ENCODE measurements at places on chromosomes 13 and 19.

GRCh38 chr19:34507414-34508067 lies 26.0 kb downstream of the WTIP start:
- no peak for DNase-seq

- no peak for DNase-seq
Observed at GRCh38 chr13:73939071-73939380, 195.2 kb downstream of the KLF12 start.

DNA sequence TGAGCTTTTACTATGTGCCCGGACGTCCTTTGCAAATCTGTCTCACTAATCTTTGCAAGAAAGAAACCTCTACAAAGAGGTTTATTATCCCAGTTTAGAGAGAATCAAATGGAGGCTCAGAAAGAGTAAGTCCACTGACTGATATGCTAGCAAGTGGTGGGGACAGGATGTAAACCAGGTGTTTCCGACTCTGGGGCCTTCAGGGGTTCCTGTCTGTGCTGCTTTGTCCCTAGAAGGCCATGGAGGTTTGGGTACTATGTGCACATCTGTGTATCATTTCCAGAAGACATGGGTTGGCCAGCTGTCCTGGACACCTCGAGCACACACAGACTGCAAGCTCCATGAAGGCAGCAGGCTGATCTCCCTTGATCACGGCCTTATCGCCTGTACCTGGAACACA lies 1.2 kb upstream of the KPTN start:
- no peak for DNase-seq

- no peak for DNase-seq
Observed at GRCh38 chr19:38698225-38699026, 45.8 kb downstream of the CAPN12 start.

DNA sequence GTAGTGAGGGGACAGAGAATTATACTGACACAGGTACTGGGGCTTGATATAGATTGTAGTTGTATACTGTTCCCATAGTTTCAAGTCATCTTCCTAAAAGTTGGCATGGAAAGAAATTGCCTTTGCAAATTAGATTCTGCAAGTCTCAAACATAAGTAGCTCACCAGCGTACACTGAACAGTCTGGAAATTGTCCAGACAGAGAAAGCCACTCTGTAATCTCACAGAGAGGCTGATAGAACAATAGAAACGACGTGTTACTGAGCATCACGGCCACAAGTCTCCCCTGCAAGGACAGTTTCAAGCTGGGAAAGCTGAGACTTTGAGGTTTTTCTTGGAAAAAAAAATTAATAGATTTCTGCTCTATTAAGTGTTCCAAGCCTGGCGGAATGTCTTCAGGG lies 228.6 kb downstream of the DNAJC15 start:
- DNase-seq: no peak

DNA sequence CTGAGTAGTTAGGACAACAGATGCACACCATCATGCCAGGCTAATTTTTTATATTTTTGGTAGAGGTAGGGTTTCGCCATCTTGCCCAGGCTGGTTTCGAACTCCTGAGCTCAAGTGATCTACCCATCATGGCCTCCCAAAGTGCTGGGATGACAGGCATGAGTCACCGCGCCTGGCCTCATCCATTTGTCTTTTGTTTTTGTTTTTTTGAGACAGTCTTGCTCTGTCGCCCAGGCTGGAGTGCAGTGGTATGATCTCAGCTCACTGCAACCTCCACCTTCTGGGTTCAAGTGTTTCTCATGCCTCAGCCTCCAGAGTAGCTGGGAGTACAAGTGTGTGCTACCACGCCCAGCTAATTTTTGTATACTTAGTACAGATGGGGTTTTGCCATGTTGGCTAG lies 57.0 kb downstream of the DNM2 start:
- no peak for DNase-seq

DNA sequence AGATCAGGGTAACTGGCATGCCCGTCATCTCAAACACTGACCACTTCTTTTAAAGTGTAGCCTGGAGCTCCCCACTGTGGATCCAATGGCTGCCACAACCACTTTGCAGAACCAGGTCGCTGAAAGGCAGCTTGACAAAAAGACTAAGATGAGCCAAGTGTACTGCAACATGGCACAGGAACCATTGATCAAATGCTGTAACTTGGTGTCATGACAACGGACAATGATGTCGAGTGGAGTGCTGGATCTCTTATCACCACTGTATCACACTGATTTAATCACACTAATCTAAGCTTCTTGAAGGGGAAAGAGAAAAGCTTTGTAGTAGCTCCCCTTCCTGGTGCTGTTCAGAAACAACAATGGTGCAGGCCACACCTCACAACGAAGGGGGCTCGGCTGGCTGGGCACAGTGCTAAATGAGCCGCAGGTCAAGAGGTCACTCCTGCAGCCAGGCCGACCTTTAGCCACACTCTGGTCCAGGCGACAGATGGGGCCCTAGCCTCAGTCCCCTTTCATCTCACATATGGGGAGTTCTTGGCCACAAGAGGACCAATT lies 2.2 kb upstream of the TNFRSF19 start:
- no peak for DNase-seq

DNA sequence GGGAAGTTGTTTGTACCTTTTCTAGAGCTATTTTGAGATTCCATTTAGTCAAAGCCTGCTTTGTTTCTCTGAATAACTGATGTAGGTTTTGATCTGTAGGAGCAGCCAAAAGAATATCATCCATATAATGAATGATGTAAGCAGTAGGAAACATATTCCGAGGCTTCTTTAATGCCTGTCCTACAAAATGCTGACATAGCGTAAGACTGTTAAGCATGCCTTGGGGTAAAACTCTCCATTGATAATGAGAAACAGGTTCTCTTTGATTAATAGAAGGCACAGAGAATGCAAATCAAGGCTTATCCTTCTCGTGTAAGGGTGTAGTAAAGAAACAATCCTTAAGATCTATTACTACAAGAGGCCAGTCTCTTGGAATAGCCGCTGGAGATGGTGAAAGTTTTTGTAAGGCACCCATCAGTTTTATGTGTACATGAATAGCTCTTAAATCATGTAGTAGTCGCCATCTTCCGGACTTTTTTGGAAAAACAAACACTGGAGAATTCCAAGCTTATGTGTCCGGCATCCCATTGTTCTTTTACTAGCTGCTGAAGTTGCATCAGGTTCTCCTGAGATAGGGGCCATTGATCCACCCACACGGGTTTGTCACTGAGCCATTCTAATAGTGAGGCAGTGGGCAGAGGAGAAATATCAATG lies 13.5 kb downstream of the FPR3 start:
- DNase-seq: no peak

DNA sequence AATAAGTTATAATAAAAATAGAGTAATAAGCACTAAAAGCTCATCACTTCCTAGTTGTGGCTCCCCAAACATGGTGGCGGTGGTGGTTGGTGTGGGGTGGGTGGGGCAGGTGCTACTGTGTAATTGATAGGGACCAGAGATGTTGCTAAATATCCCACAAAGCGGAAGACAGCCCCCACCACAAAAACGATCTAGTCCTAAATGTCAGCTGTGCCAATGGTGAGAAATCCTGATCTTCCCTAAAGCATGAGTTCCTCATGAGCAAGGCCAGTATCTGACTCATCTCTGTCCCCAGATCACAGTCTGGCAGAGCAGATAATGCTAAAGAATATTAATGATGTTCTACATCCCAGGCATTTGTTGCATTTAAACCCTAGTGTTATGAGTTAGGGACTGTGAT lies 1.9 kb upstream of the EDDM13 start:
- DNase-seq: no peak

DNA sequence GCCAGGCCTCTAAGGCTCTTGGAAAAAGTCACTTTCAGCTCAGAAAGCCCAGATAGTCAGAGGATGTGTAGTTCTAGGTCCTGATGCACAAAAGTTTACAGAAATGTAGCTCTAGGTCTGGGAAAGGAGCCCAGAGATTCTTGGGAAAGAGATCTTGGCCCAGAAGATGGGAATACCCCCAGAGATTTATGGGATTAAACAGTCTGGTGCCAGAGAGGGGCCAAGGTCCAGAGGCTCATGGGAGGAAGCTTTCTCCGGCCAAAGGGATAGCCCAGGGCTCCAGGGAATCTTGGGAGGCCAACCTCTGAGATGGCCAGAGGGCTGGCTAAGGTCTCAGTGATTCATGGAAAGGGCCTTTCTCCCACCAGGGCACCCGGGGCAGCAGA lies 15.2 kb downstream of the BCAT2 start:
- DNase-seq: no peak

DNA sequence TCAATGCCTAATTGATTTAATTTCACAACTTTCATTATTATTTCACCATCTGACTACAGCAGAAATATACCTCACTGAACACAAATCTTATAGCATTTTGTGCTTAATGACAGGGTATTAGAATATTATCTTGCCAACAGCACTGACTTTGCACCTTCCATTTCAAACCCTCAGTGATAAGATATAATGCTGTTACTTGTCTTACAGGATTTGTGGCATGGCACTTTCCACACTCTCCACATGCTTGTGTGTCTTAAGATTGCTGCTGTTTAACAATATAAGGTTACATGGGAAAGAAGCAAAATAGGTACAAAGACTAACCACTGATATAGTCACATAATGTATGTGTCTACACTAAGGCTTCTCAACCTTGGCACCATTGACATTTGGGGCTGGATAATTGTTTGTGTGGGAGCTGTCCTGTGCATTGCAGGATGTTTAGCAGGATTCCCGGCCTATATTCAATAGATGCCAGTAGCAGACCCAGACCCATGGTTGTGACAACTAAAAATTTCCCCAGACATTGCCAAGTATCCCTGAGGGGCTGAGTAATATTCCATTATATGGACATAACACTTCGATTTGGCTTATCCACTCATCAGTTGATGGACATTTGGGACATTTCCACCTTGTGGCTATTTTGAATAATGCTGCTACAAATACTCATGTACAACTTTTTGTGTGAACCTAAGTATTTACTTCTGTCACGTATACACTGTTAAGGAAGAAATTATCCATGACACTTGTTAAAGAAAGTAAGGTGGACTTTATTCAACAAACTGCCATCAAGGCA lies 5.7 kb upstream of the DIAPH3 start:
- no peak for DNase-seq

DNA sequence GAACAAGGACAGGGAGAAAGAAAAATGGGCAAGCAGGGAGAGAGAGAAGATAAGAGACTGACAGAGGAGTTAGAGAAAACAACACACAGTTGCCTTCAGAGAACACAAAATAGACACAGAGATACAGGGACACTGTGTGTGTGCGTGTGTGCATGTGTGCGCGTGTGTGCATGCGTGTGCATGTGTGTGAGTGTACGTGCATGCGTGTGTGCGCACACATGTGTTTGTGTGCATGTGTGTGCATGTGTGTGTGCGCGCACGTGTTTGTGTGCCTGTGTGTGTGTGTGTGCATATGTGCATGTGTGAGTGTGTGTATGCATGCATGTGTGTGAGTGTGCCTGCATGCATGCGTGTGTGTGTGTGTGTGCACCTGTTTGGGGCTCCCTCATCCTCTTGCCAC lies 5.9 kb upstream of the PLAUR start:
- DNase-seq: no peak

- DNase-seq: no peak
Observed at GRCh38 chr19:15367439-15367838, 12.1 kb downstream of the AKAP8 start.

DNA sequence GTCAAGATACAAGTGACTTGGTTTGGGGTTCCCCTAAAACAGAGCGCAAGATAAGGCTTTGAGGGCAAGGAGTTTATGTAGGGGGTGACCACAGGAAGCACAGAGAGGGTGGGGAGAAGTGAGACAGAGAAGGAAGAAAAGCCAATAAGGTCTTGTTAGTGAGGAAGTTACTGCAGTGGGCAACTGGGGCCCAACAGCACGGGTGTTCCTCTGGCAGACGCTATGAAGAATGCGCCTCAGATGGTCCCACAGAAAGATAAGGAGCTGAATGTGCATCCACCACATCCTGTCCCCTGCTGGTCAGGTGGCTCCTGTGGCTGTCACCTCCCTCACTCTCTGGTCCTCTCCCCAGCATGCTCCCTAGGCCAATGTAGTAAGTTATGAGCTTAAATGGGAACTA lies 333.5 kb downstream of the TSHZ3 start:
- no peak for DNase-seq

DNA sequence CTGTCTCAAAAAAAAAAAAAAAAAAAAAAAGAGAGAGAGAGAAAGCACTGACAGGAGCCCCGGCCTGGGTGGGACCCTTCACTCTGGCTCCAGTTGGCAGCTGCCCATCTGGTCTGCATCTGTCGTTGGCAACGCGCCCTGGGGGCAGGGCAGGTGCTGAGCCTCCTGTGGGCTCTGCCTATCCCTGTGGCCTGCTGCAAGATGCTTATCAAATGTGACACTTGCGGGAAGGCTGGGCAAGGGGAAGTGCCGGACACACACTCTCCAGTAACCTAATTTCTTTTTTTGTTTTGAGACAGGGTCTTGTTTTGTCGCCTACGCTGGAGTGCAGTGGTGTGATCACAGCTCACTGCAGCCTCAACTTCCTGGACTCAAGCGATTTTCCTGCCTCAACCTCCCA lies 10.7 kb upstream of the KPTN start:
- DNase-seq: no peak

DNA sequence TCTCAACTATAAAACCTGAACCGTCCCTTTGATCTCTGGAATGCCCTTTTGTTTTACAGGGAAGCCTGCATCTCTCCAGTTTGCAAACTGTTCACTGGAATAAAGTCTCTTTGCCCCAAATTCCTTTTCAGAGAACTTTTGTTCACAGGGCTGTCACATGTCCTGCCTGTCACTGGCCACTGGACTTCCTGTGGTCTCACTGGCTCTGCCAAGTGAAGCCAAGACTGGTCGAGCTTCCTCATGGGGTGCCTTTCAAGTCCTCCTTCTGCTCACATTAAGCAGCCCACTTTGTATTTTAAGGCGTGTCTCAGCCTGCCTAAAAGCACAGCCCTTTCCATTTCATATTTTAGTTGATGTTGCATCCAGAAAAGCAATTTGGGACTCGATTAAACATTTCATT lies 215.7 kb downstream of the KATNAL1 start:
- DNase-seq: no peak

- no peak for DNase-seq
Observed at GRCh38 chr13:67792151-67792676, 562.1 kb upstream of the PCDH9 start.

- DNase-seq: no peak
Observed at GRCh38 chr13:101868585-101869469, 416.4 kb downstream of the ITGBL1 start.

DNA sequence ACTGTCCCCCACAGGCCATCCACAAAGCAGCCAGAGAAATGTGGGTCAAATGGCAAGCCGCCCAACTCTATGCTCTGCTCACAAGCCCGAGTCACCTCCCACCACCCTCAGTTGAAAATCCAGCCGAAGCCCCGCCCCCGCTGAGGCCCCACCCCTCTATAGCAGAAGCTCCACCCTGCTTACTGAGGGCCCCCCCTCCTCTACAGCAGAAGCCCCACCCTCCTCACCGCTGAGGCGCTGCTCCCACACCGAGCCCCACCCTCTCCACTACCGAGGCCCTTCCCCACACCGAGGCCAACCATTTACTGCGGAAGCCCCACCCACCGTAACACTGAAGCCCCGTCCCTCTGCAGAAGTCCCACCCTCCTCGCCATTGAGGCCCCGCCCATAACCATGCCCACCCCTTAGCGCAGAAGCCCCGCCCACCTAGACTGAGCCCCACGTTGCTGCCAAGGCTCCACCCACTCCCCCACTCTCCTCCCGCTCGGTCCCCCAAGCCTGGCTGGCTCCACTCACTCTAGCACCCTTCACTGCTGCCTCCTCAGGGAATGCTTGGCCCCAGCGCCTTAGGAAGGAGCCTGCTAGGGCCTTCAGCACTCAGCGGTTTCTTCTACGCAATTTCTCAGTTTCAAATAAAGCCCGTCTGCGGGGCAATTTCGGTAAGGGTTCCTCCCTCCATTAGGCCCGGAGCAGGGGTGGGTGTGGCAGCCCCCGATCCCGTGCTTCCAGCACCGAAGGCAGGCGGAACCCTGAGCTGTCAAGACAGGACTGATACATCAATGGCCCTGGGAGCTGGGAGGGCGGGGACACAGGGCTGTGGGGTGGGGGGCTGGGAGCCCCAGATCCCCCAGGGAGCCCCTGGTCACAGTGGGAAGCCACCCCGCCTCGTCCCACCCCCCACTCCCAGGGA lies 9.0 kb upstream of the MYDGF start:
- no peak for DNase-seq
